ENCODE measurements at places on chromosomes 2 and 18.

GRCh38 chr2:57373530-57373929 lies 673.1 kb upstream of the VRK2 start:
- no peak for DNase-seq

- no peak for DNase-seq
Measured at GRCh38 chr2:207458582-207458981, 71.2 kb upstream of the CREB1 start.

DNA sequence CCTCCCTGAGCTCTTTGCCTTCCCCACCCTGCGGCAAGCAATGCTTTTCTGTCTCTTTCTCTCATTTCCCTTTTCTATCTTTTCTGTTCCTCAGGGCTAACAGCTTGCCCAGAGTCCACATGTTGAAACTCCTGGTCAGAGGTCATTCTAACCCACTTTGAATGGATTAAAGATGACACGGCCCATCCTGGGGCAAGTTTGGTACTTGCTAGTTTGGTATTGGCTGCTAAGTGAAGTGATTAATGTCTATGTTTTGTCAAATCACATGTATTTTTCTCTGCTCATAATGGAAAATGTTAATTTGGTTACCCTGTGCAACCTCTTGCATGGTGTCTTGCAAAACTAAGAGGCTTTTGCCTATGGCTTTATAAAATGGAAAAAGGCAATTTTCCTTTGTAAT lies 960.2 kb downstream of the CNTNAP5 start:
- DNase-seq = no peak

DNA sequence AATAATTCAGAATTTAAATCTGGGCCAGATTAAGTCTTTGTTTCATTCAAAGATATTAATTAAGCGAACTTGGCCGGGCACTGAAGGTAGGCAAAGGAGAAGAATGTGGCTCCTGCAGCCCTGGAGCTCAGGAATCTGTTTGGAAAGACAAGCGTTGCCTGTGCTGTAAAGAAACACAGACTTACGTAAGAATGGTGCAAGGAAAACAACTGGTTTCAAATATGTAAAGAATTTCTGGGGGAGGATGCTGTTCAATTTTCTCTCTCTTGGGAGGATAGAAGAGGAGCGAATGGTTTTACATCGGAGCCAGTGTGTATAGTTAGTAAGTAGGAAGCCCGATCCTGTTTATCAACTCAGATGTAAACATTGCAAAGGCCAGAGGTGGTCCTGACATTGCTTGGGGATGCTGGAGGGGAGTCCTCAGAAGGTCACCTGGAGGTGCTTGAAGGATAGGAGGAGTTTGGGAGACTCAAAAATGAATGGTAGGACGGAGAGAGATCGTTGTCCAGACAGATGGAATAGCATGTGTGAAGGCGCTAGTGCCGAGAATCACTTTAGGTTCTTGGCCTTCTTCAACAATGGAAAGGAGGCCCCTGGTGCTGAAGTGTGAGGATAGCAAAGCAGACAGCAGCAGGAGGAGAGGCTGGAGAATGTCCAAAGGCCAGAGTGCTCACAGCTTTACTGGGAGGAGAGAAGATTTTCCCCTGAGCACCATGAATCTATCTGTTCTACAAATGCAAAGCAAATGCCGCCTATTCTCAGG lies 456.1 kb downstream of the LPIN1 start:
- DNase-seq = no peak

DNA sequence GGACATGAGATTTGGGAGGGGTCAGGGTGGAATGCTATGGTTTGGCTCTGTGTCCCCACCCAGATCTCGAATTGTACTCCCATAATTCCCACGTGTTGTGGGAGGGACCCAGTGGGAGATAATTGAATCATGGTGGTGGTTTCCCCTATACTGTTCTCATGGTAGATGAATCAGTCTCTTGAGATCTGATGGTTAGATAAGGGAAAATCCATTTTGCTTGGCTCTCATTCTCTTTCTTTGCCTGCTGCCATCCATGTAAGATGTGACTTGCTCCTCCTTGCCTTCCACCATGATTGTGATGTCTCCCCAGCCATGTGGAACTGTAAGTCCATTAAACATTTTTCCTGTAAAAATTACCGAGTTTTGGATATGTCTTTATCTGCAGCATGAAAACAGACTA lies 80.9 kb upstream of the GALNT5 start:
- DNase-seq = no peak

- DNase-seq = no peak
Measured at GRCh38 chr2:17813742-17814473, 2.4 kb upstream of the MSGN1 start.

DNA sequence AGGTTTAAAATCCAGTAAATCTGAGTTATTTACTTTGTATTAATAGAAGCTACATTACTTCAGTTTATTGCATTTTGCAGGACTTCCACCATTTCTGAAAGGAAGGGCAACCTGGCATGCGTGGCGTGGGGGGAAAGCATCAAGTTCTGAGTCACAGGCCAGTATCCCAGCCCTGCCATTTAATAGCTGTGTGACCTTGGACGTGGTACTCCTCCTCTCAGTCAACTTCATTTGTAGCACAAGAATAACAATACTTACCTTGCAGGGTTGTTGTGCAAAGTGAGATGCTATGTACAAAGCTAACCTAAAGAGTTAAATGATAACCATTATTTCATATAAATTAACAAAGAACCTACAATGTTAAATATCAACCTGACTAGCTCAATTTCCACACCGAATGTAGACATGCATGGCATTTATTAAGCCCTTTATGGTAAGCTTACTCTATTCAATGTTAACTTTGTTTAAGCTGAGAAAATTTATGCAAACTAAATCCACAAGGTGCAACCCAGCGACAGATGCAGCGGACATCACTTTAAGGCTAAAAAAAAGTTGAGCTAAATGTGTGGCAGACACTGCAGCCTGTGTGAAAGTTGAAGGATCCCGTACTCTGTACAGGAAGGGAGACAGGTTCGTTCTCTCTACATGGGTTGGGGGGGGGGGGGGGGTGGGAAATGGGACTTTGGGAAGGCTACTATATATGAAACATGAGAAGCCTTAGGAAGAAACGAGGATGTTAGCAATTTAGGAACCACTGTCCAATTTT lies 17.2 kb upstream of the STPG4 start:
- no peak for DNase-seq

Data from natural killer cell (primary cell).